Fibroblast of lung (primary cell): ENCODE measurements at places on chromosomes 7 and 10. TPM values are rescaled to one million over a fixed set of nuclear protein-coding genes. Genes with fewer than 3 reads are reported as not detected.
A peak's percentile ranks its signal among the peaks of the same experiment; 100 is the strongest.

GRCh38 chr7:51249187-51249945, 67.2 kb downstream of the COBL start:
- no peak for DNase-seq

DNA sequence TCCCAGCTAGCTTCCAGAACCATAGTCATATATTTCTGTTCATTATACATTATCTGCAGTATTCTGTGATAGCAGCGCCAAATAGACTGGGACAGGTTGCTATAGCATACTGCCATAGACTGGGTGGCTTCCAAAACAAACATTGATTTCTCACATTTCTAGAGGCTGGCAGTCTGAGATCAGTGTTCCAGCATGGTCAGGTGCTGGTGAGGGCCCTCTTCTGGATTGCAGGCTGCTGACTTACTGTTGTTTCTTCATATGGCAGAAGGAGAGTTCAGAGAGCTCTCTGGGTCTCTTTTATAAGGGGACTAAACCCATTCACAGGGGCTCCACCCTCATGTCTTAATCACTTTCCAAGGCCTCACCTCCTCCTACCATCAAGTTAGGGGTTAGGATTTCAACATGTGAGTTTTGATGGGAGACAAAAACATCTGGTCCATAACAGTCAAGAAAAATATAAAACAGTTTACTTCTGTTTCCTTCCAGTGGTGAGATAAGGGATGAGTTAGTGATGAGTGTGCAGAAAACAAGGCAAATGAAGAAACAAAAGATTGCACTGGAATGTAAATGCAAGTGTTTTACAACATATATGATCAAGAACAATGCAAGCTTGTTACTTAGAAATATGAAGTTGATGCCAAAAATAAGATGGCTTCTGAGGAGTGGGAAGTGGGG, 399.0 kb upstream of the C7orf33 start:
- no peak for DNase-seq

DNA sequence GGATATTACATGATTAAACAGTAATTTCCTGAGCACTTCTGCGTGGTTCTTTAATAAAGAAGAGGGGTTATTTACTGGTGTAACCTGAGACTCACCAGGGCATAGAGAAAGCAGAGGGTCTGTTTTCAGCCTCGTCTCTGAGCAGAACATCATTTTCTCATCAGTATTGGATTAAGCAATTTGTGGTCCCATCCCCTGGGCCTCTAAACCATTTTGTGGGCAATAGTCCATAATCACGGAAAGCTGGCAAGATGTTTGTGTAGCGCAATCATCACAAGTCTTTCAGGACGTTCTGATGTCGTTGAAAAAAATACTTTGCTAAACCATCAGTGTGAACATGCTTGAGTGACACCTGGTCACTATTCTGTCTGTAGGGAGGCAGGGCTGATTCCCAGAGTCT, 37.1 kb upstream of the SEC61G start:
- DNase-seq = no peak

GRCh38 chr10:91771907-91772306, 26.3 kb upstream of the TNKS2 start:
- DNase-seq = no peak

- no peak for DNase-seq
Measured at GRCh38 chr7:148763622-148764021, 64.9 kb downstream of the CUL1 start.

GRCh38 chr10:94403380-94404213, 1.3 kb downstream of the TBC1D12 start:
- DNase-seq = peak; percentile 76

- no peak for DNase-seq
Measured at GRCh38 chr7:135206941-135207391, 4.4 kb downstream of the WDR91 start.

DNA sequence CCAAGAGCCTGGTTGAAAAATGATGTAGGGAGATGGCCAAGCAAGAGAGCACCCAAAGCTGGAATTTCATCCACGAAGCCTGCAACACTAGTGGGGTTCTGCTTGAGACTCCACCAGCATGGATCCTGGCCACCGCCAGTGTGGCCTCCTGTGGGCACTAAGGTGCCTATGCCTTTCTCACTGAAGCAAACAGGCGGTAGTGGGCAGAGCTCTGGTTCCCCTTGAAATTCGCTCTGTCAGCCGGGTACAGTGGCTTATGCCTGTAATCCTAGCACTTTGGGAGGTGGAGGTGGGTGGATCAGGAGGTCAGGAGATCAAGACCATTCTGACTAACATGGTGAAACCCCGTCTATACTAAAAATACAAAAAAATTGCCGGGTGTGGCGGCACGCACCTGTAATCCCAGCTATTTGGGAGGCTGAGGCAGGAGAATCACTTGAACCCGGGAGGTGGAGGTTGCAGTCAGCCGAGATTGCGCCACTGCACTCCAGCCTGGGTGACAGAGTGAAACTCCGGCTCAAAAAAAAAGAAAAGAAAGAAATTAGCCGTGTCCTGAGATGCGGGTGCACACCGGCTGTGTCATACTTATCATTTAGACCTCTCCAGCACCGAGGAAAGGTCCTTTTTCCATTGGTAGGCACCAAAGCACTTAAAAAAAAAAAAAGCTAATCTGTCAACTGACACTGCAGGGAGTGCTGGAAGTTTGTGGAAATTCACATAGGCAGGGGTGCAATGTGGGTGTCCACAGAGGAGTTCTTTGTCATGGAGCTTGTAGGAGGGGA, 28.3 kb downstream of the CCM2 start:
- DNase-seq = no peak

DNA sequence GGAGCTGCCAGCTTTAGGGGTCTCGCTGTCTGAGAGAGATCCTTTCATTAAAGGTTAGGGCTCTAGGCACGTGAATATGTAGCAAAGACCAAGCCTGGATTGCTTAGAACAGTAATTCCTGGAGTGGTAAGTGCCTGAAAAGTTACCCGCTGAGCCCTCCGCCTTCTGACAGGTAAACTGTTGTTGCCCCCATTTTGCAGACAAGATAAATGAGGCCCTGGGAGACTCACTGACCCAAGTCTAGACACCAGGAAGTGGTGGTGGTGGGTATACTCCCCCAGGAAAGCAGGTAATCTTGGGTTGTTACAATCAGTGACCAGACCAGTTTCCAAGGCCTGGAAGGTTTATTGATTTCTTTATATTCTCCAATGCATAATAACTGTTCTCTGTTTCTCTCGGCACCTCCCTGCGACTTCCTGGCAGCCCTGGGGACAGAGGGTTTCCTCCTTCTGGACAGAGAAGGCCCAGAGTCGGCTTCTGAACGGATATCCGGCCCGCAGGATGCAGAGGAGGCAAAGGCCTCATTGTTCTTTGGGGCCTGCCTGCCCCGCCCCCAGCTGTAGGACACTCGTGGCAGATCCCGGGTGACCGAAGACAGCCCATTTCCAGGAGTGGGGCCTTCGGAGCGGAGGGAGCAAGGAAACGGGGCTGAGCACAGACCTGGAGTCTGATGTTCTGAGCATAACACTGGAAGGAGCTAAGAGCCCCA, 1.3 kb upstream of the GRK5 start:
- DNase-seq = peak; percentile 25

DNA sequence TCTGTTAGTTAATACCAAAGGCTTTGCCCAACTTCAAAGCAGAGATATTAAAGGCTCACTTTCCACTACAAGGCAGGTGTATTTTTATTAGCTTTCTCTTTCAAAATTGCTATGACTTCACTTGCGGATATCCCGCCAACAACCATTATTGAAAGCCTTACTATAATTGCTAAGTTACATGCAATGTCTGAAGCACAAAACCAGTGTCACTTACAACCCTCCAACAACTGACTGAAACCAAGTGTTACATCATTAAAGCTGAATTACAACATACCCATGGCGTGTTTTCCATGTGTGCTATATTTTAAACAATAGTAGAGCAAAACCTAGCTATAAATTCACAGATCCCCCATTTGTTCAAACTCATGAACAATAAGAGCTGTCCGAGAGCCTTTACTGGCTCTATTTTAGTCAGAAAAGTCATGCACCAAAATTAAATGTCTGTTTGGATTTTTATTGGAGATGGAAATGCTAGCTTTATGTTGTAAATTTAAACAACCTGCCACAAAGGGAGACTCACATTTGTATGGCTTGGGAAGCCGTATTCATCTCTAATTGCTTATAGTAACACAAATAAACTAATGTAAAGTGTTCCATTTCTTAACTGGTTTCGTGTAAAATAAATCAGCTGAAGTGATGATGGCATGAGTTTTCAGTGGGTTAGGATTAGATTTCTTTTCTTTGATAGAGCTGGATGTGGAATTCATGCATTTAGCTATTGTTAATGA, 227.1 kb downstream of the AGMO start:
- DNase-seq = no peak

DNA sequence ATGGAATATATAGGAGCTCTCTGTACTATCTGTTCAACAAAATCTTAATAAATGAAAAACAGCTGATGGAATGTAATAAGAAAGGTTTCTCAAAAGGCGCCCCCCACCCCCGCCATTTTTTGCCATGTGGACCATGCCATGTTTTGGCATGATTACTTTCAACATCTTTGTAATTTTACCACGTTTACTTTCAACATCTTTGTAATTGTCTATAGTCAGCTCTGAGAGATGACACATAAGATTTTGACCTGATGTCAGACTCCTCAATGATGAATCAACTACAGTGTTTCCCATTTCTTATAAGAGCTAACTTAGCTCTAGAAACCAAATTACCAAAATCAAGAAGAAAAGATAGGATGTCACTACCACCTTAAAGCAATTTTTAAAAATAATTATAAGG, 144.9 kb upstream of the AHR start:
- DNase-seq = no peak

GRCh38 chr7:47320296-47320695, 261.6 kb downstream of the TNS3 start:
- peak; percentile 74 for DNase-seq

GRCh38 chr10:129151281-129151680, 315.8 kb upstream of the MGMT start:
- no peak for DNase-seq

- DNase-seq = no peak
Measured at GRCh38 chr10:83373671-83374070, 765.6 kb upstream of the GHITM start.

DNA sequence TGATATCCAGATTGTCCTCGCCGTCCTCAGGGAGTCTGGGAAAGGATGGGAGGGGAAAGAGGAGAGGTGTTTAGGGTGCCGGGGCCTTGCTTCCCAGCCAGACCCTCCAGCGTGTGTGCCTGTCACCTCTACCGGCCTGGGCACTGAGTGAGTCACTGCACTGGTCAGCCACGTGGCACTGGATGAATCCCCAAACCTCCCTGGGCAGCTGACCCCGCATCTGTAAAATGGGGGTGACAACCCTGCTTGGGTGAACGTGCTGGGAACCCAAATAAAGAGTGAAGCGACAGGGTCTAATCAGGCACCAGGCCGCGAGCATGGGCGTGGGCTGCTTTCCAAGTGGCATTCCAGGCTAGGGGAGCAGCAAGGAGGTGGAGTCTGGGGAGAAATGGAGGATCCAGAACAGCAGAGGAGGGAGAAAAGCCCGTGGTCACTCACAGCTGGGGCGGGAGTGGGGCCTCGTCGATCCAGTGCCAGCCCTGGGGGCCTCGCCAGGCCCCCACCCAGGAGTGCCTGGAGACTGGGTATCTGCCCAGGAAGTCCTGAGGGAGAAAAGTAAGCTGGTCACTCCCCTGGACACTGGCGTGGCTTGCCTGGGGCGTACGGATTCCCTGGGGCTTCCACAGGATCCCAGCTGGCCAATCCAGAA, 29.7 kb downstream of the KLRG2 start:
- DNase-seq = no peak

- no peak for DNase-seq
Measured at GRCh38 chr10:133452453-133452852, 1.3 kb upstream of the SCART1 start.

GRCh38 chr10:122484276-122485060, 23.1 kb downstream of the HTRA1 start:
- DNase-seq = no peak

GRCh38 chr10:29295813-29296212, 6.9 kb downstream of the LYZL1 start:
- no peak for DNase-seq

DNA sequence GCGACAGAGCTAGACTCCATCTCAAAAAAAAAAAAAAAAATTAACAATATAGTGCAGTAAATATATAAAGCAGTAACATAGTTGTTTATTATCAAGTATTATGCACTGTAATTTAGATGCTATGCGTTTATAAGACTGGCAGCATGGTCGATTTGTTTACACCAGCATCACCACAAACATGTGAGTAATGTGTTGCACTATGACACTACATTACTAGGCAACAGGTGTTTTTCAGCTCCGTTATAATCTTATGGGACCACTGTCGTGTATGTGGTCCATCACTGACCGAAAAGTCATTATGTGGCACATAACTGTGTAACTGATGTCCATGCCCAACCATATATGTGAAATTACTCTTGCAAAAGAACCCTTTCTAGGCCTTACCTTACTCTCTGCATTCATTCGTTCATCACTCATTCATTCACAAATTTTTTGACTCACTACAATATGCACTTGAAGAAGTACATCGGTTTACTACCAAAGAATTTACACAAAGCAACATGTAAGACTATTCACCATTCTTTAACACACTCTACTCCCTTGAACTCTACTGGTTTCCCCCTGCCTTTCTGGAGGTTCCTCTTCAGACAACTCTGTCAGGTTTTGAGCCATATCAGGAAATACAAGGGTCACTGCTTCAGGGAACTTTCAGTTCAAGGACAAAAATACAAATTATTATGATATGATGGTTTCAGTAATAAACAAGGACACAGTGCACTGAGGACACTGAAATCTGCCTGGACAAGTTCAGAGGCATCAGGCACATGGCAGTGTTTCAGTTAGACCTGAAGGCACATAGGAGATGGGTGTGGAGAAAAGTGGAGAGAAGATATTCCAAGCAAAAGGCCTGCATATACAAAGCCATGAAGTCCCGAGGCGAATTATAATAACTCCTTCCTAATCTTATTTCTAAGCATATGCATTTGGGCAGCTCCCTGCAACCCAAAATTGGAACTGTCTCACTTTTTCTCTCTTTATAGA, 17.4 kb downstream of the ITGB1 start:
- no peak for DNase-seq

GRCh38 chr10:128098631-128099030, 27.6 kb downstream of the MKI67 start:
- no peak for DNase-seq

DNA sequence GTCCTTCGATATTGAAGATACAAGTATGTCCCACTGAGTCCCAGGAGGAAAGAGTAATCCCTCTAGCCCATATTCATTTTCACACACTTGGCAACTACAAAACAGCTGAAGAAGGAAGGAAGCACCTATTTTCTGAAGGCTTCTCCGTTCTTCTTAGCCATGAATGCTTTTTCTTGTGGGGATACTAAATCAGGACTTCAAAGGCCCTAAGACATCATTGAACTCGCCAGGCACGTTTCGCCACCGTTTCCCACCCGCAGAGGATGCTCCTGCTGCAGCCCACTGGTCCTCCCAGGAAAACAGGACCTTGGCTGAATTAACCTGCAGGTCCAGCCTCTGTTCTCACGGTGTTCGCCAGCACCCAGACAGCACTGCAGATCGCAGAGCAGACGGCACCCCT, 561.5 kb downstream of the DNAJB6 start:
- DNase-seq = no peak

Gene HOXA11
- 0.03 and 0.18 TPM in 2 replicates for polyA plus RNA-seq

Gene ZNF33B
- 3.2 and 7.5 TPM in 2 replicates for polyA plus RNA-seq

Gene SMARCD3
- polyA plus RNA-seq = 30.7 and 30.9 TPM in 2 replicates

Gene BAMBI
- 2.9 and 17.8 TPM in 2 replicates for polyA plus RNA-seq

Gene SPDYE17
- polyA plus RNA-seq = not detected in 2 replicates
